Left ventricle myocardium inferior (tissue), 1 donor: ENCODE measurements at places on chromosomes 5 and 9.

DNA sequence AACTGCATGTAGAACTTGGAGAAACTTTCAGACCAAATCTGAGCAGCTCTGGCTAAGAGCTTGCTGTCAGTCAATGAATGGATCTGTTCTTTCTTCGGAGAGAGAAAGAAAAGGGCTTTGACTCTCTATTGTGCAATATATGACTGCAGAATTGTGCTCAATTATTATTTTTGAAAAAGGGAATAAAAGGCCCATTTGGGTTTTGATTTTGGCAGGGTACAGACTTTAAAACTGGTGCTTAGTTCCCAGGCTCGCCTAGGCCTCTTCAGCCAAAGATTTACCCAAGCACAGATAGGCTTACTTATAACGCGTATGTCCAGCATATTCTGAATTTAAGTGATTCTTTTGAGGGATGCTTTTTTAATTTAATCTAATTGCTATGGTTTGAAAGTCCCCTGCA, 59.3 kb downstream of the RETREG1 start:
- no peak for DNase-seq

DNA sequence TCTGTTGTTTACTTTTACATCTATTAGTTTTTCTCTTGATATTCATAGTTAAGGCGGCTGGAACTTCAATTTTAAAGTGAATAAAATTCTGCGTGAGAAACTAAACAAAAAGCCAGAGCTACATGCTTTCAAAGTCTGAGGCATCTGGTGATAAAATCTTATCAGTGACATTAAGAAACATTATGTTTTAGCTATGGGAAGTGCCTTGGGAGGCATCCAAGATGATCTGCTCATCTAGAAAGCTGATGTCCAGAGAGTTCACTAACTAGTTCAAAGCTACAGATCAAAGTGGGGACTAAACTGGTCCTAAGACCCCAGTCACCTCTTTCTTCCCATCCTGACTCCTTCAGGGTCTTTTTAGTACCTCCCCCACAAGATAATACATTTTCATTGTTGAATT, 37.2 kb downstream of the MRPS27 start:
- no peak for DNase-seq

- DNase-seq, result no peak
Observed at GRCh38 chr9:95370064-95370463, 52.6 kb upstream of the FANCC start.

DNA sequence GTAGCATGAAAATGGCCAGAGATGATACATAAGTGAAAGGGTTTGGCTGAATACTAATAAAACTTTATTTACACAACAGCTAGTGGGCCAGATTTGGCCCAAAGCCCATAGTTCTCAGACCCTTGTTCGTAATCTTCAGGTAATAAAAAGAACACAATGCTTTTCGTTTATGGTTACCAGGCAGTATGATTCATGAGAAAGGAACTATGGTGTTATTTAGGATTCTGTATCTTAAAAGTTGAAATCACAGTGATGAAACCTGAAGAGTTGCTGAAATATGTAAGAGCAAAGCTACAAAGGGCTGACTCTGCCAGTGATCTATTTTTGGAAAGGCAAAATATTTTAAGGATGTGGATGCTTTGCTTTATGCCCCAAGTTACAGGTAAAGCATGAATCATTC, 192.7 kb downstream of the SMC2 start:
- DNase-seq, result no peak

DNA sequence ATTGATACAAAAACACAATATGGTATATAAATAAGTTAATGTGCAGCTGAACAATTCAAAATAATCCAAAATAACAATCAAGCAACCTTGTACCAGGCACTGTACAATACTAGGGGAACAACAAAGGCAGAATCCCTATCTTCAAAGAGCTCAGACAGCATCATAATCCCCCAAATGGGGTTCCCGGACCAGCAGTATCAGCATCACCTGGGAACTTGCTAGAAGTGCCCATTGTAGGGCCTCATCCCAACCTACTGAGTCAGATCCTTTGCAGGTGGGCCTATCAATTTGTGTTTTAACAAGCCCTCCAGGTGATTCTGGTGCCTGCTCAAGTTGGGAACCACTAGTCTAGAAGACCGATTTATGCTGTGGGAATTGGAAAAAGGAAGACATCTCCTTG, 27.1 kb downstream of the SLIT3 start:
- no peak for DNase-seq

DNA sequence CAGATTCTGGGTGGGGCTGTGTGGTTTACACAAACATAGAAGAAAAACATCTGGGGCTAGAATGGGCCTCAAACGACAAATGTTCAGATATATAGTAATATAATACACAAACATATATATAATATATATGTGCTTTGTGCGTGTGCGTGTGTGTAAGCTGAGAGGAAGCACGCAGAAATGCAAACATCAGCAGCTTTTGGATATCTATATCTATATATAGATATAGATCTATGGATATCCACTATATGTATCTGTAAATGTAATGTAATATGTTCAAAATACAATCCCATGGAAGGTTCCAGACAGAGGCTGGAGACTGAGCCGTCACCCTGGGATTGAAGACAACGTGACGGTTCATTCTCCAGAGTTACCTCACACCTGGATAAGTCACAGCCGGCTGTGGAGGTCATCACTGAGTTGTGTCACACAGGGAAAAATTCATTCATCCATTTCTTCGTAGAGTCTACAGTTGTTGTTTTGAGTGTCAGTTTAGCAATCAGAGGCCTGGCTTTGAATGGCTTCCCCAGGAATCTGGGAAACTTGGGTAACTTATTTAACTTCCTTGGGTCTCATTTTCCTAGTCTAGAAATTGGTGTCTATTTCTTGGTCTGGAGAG, 123.0 kb upstream of the CPEB4 start:
- no peak for DNase-seq

DNA sequence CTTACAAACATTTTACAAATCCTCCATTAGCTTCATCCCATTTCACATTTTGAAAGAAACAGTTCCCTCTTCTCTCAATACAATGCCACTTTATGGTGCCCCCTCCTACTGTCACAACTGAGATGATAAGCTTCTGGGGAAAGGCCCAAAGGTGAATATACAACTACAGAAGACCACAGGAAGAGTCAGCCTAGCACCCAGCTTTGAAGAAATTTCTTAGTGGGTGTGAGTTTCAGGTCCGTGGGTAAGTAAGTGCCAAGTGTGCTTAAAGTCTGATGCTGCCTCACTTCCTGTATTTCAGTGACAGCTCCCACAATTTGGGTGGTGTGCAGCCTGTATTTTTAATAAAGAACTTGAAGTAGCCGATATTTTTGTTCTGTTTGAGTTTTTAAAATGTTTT, 68.1 kb downstream of the ARHGEF28 start:
- DNase-seq, result no peak

GRCh38 chr9:111601237-111602018, 2.0 kb upstream of the PTGR1 start:
- no peak for DNase-seq

- DNase-seq, result no peak
Observed at GRCh38 chr5:118461436-118461835, 526.9 kb downstream of the DTWD2 start.

DNA sequence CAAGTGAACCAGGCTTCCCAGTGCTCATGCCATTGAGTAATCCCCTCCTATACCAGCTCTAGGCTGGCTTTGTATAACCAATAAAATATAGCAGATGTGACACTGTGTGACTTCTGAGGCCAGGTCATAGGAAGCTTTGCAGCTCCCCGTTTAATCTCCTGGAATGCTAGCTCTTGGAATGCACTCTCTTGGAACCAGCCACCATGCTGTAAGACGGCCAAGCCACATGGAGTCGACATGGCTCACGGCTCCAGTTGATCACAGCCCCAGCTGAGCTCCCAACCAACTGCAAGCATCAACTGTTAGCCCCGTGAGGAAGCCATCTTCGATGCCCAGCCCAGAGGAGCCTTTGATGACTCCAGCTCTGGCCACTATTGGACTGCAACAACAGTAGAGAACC, 74.5 kb downstream of the SH3TC2 start:
- no peak for DNase-seq

DNA sequence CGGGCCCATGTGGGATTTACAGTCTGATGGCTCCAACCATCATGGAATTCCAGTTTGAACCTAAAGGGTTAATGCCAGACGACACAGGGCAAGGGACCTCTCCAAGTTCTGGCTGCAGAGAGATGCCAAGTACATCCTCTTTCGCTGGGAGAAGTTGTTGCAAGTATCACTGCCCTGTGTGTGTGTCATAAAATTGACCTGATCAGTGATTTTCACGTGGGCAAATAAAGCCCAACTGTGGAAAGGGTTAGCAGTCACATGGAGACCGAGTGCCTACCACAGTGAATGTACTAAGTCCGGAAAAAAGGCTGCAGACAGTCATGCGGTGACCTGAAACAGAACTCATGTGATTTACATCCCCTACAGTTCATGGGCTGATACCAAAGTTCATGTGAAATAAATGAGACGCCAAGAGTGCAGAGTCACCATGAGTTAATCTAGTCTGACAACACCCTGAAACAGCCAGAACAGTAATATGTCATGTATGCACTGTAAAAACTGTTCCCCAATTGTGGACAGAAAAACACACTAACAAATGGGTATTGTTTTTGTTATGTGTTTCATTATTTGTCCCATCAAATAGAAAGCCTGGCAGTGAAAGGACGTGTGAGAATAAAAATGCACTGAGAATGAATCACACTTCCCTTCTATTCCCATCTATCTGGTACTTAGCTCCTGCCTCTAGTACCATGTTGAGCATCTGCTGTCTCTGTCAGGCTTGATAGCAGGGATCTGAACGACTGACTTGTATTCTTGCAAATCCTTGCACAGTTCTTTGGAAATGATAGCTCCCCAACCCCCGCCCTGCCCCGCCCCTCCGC, 115.7 kb downstream of the SUSD1 start:
- DNase-seq, result no peak

DNA sequence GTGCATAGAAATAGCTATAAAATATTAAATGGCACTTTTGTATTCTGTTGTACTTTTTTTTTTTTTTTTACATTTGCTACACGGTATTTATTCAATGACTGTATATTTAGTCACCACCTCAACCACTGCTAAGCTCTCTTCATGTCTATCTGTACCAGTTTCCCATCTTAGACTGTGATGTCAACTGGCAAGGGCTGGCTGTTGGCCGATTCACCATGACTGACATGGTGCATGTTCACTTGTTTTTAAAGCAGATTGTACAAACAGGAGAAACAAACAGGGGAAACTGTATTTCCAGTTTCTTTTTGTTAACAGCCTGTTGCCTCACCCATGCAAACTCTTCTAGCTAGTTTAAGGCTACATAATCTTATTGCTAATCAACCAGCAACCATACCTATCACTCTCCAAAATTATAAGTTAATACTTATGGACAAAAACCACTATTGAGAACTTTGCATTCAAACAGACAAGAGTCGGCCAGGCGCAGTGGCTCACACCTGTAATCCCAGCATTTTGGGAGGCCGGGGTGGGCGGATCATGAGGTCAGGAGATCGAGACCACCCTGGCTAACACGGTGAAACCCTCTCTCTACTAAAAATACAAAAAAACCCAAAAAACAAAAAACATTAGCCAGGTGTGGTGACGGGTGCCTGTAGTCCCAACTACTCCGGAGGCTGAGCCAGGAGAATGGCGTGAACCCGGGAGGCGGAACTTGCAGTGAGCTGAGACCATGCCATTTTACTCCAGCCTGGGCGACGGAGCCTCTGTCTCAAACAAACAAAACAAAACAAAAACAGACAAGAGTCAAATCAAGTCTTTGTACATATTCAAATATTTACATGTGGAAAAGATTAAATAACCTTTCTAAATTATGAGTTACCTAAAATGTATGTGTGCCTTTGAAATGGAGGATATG, 13.2 kb downstream of the ZFAND5 start:
- DNase-seq, result peak; percentile 37

GRCh38 chr9:911005-911404, 65.5 kb upstream of the DMRT3 start:
- no peak for DNase-seq

DNA sequence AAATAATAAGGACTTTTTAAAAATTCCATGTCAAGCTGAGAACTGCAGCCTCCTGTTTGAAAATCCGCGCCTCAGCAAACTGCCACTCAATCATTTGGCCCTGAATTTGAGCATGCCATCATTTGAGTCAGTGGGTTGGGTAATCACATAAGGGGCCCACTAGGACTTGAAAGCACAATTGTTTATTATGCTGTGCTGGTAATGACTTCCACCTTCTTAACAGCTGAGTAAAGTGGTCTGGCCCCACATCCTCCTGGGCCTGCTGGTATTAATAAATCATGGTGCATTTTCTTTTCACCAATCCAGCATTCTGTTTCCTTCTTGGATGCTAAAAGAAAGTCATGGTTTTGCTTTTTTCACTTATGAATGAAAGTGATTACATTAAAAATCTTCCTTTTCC, 103.0 kb upstream of the CTSL start:
- DNase-seq, result no peak

- no peak for DNase-seq
Observed at GRCh38 chr5:93454896-93455295, 126.1 kb downstream of the NR2F1-AS1 start.

DNA sequence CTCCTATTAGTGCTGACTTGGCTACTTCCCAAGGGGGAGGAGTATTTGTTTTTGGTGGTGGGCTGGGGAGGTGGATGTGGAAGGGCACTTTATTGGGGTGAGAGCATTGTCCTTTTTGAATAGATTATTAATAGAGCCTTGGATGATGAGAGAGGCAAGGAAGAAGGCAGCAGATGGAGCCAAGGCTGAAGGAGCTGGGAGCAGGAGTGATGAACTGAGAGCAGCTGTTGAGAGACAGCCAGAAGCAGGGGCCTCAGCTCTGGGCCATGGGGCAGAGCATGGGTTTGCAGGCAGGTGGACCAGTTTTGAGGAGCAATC, 29.6 kb downstream of the RGS3 start:
- DNase-seq, result no peak

DNA sequence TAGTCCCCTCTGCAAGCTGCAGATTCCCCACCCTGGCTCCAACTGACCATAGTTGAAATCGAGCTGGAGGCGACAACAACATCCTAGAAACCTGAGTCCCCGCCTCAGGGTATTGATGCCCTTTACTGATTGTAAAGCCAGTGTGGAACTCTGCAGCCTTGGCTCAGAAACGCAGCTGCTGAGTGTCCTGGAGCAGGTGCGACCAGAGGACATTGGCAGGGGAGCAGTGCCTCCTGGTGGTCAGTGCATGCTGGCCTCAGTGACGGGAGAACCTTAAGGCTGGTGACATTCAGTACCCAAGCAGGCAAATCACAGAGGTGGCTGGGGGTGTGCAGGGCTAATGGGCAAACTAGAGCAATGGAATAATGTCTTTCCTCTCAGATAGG, 20.4 kb upstream of the ZNF354B start:
- DNase-seq, result peak; percentile 52

DNA sequence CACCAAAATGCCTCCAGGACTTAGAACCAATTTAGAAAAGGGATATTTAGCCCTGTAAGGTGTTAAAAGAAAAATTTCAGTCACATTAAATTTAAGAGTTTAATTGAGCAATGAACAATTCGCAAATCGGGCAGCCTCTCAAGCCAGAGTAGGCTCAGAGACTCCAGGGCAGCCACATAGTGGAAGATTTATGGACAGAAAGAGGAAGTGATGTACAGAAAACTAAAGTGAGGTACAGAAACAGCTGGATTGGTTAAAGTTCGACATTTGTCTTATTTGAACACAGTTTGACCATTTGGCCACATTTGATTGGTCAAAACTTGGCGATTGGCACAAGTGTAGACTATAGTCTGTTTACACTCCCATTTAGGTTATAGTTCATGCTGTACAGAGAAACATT, 525.9 kb upstream of the ZNF608 start:
- DNase-seq, result no peak
